Aorta (tissue), 5 donors: ENCODE measurements at places on chromosomes 11 and 22. TPM values are rescaled to one million over a fixed set of nuclear protein-coding genes. Genes with fewer than 3 reads are reported as not detected.

The LRRN4CL gene
- total RNA-seq, result 24.5 TPM

- H3K36me3 ChIP-seq, result peaks cover 2% of the 10 kb centered on the region
- H3K27me3 ChIP-seq, result no peaks in the 10 kb centered on the region
- H3K4me3 ChIP-seq, result no peak overlapping the region
- DNase-seq, result no peak
- no peak overlapping the region for H3K27ac ChIP-seq
Observed at GRCh38 chr11:13349046-13349445, 71.5 kb downstream of the BMAL1 start.

The NFAM1 gene
- 10.5 TPM for total RNA-seq

DNA sequence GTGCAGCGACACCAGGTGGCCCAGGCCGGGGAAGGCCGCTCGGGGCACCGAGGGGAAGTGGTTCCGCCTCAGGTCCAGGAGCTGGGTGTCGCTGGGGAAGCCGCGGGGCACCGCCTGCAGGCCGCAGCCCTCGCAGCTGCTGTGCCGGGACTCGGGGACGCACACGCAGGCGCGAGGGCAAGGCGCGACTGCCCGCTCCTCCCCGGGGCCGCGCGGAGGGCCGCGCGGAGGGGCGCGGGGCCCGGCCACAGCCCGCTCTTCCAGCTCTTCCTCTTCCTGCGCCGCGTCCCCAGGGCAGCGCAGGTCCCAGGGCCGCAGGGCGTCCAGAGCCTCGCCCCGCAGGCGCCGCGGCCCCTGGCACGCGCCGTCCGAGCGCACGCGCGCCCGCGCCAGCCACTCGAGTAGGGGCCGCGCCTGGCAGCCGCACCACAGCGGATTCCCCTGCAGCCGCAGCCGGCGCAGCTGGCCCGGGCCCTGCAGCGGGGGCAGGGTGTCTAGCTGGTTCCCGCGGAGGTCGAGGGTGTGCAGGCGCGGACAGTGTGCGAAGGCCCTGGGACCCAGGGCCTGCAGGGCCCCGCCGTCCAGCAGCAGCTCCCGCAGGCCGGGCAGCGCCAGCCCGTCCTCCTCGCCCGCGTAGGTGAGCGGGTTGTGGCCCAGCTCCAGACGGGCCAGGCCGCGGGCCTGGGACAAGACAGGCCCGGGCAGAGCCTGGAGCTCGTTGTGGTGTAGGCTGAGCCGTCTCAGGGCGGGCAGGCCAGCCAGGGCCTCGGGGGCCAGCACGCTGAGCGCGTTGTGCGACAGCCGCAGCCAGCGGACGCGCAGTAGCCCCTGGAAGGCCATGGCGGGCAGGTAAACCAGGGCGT is 2.8 kb downstream of the CHADL start:
- no peaks in the 10 kb centered on the region for H3K4me1 ChIP-seq
- no peaks in the 10 kb centered on the region for H3K36me3 ChIP-seq
- peak overlapping the region; percentile 15 for H3K4me3 ChIP-seq

DNA sequence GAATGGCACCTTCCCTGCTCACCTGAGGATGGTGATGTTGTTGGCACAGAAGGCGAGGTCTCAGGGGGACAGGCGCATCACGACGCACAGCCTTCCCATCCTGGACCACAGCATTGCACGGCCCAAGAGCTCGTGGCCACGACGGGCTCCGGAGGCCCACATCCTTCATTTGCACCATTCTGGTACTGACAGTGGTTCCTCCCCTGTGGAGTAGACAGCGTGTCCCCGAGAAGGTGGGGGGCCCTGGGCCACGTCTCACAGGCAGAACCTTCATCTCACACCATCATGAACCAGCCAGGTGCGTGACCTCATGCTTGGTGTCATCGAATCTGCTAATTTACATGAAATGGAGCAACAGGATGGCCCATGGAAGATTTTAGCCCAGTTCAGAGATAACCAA is 180.0 kb downstream of the CTTN start:
- no peaks in the 10 kb centered on the region for H3K27me3 ChIP-seq
- no peak for DNase-seq
- no peak overlapping the region for H3K4me3 ChIP-seq
- H3K4me1 ChIP-seq, result no peaks in the 10 kb centered on the region
- H3K36me3 ChIP-seq, result no peaks in the 10 kb centered on the region

DNA sequence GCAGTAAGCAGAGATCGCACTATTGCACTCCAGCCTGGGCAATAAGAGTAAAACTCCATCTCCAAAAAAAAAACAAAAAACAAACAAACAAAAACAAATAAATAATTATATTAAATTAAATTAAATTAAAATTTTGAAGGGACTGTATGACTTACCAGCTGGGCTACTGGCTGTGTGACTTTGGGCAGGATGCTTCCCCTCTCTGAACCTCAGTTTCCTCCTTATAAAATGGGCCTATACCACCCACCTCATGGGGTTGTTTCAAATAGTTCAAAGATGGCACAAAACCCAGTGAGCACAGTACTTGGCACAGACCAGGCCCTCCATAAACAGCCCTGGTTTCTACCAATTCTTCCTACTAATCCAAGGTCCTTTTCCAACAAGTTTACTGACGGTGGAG is 34.9 kb downstream of the ASCC2 start:
- H3K27me3 ChIP-seq, result no peaks in the 10 kb centered on the region
- peaks cover 32% of the 10 kb centered on the region for H3K36me3 ChIP-seq
- no peaks in the 10 kb centered on the region for H3K4me1 ChIP-seq
- no peak overlapping the region for H3K4me3 ChIP-seq
- no peak overlapping the region for H3K27ac ChIP-seq
- DNase-seq, result no peak

GRCh38 chr11:69928975-69929374 is 109.8 kb upstream of the FGF3 start:
- no peak overlapping the region for H3K27ac ChIP-seq
- no peak overlapping the region for H3K4me3 ChIP-seq
- H3K4me1 ChIP-seq, result no peaks in the 10 kb centered on the region
- DNase-seq, result no peak
- no peaks in the 10 kb centered on the region for H3K27me3 ChIP-seq
- H3K36me3 ChIP-seq, result no peaks in the 10 kb centered on the region

DNA sequence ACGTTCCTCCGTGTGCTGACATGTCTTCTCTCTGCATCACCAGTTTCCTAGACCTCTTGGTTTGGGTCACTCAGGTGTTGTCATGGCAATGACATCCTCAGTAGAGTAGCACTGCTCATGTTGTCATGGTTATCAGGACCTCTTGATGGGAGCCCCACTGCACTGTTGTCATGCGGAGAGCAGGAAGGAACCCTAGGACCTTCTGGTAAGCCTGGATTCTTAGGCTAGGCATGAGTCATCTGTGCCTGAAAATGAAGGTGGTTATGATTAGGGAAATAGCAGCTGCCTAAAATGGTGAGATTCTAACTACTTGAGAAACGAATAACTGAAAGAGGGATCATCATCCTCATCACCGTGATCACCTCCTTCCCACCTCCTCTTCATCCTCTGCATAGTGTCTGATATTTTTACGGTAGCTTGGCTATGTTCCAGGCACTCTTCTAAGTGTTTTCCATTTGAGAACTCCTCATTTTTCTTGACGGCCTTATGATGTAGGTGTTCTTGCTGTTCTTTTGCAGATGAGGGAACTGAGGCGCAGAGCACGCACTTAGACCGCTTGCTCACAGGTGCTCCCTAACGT is 858.4 kb downstream of the NTM start:
- H3K36me3 ChIP-seq, result no peaks in the 10 kb centered on the region
- H3K4me3 ChIP-seq, result no peak overlapping the region
- H3K4me1 ChIP-seq, result no peaks in the 10 kb centered on the region
- no peak overlapping the region for H3K27ac ChIP-seq
- no peak for DNase-seq

DNA sequence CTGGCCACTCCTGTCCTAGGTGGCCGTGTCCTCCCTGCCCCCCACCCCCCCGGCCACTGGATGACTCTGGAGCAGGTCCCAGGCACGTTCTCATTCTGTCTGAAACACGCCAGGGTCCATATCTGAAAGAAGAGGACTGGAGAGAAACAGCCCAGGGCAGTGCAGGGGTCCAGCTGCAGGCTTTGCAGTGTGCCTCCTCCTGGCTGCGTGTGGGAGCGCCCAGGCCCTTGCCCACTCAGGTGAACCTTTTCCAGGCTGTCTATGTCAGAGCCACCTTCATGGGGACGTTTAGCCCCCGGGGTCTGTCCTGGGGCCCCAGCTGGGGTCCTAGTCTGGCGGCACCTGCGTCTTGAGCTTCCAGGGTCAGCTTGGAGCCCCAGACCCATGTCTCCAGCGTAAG is 15.6 kb downstream of the GRAMD4 start:
- no peaks in the 10 kb centered on the region for H3K36me3 ChIP-seq
- no peaks in the 10 kb centered on the region for H3K27me3 ChIP-seq
- no peaks in the 10 kb centered on the region for H3K4me1 ChIP-seq
- H3K4me3 ChIP-seq, result no peak overlapping the region
- H3K27ac ChIP-seq, result no peak overlapping the region

DNA sequence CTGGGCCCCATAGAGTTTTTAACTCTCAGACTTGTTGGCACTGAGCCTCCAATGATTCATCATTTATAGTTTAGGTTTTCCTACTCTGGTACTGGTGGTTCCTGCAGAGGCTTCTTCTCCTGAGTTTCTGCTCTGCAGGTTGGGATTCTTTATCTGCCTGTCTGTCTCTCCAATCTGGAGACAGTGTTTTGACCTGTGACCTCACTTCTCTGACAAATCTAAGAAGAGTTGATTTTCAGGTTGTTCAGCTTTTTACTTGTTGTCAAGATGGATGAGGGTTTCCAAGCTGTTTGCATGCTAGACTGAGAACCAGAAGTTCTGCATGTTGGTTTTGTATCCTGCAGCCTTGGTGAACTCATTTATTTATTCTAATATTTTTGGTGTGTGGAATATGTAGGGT is 63.9 kb downstream of the JAM3 start:
- no peaks in the 10 kb centered on the region for H3K27me3 ChIP-seq
- H3K4me3 ChIP-seq, result no peak overlapping the region
- peak overlapping the region; percentile 14 for H3K27ac ChIP-seq
- H3K36me3 ChIP-seq, result no peaks in the 10 kb centered on the region
- DNase-seq, result no peak
- H3K4me1 ChIP-seq, result peaks cover 3% of the 10 kb centered on the region

The NRIP3 gene
- total RNA-seq, result 1.9 TPM
